Left lung (tissue), 14 donors: ENCODE measurements at places on chromosomes 12 and 14. TPM values are rescaled to one million over a fixed set of nuclear protein-coding genes. Genes with fewer than 3 reads are reported as not detected.

A2ML1 gene
- not detected for total RNA-seq

TXNDC16 gene
- total RNA-seq: 6.2 TPM

PFDN5 gene
- 321 TPM for total RNA-seq

CMKLR1 gene
- 19.0 TPM for total RNA-seq

CLMN gene
- total RNA-seq: 20.1 TPM

OR6C2 gene
- not detected for total RNA-seq
